ENCODE measurements at places on chromosomes 6 and 20.

DNA sequence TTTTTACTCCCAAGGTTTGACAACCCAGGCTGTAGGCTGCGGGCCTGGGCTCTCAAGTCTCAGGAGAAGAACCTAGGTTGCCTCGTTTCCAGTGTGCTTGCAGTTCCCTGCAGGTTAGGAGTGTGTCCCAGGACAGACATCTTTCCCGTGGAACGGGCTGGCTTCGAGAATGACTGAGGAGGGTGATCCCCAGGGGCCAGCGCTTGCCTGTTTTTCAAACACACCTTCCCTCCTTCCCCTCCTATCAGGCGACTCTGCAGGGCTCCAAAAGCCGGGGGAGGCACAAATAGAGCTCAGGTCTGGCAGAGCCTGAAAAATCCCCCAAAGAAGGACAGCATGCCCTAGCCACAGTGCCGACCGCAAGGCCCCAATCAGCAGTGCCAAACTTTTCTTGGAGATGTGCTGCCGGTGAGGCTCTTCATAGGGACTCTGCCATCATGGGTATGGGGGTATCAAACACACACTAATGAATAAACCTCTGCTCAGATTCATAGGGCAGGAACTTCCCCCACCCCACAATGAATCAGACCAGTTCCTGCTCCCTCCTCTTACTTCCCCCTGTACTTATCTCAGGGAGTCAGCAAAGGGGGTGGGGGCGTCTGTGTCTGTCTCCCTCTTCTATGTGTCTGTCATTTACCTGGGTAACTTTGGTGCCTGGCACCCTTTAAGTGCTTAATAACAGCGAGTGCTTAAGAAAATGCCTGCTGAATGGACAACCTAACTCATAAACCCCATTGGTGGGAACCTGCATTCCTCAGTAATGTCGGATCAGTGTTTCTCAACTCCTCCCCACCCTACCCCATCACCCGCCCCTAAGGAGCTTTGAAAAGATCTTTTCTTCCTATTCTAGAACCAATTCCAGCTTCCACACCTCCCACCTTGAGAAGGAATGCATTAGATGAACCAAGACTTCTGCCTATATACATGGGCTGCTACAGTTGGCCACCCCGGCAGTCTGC, 1.6 kb downstream of the KCNG1 start:
- DNase-seq = no peak

GRCh38 chr20:59145924-59146779, 17.5 kb upstream of the ZNF831 start:
- DNase-seq = no peak

DNA sequence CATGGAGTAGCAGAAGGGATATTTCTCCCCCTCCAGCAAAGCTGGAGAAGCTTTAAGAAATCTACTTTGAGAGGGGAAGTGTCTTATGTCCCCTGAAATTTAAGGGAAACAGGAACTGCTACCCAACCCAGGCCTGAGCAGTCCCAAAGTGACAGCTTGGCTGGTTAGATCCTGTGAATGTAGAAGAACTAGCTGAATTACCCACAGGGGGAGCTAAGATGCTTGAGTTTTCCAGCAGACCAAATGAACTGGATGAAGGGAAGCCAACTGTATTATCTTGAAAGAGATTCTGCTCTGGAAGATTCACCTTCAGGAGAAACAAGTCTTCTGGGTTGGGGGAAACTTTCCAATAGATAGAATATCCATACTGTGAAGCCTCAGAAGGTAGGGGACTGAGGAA, 303.3 kb upstream of the MMS22L start:
- DNase-seq = no peak

GRCh38 chr6:47352194-47352920, 42.7 kb upstream of the TNFRSF21 start:
- DNase-seq = no peak

- DNase-seq = no peak
Measured at GRCh38 chr6:93176070-93176469, 243.3 kb downstream of the EPHA7 start.

DNA sequence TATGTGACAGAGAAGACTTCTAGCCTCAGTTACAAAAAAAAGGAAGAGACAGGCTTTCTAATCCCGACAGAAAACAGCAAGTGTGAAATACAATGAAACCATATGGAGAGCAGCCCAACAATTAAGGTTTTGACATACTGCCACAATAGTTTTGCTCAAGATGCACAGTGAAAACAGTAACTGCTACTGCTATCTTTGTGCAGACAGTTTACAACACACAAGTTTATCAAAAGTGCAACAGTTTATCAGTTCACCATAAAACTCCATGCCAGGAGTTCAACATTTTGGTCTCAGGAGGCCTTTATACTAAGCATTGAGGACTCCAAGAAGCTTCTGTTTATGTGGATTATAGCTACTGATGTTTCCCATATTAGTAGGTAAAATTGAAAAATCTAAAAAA, 37.6 kb downstream of the GOPC start:
- no peak for DNase-seq

DNA sequence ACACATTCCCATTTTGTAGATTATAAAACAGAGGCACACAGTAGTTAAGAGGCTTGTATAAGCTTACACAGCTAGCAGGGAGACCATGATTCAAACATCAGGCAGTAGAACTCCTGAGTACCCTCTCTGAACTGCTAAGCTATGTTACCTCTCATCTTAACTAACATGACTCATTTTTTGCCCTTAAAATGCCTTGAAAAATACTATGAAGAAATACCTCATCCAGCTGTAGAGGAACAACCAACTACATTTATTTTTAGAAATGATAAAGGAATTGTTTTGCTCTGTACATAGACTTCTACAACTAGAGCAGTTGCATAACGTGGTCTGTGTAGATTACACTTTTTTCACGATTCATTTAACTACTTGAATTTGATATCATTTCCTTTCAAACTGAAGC, 102.1 kb downstream of the FLRT3 start:
- peak; percentile 35 for DNase-seq

- no peak for DNase-seq
Measured at GRCh38 chr6:26226579-26226967, 138.4 kb upstream of the BTN3A2 start.

- no peak for DNase-seq
Measured at GRCh38 chr6:53916804-53917463, 122.1 kb downstream of the LRRC1 start.

DNA sequence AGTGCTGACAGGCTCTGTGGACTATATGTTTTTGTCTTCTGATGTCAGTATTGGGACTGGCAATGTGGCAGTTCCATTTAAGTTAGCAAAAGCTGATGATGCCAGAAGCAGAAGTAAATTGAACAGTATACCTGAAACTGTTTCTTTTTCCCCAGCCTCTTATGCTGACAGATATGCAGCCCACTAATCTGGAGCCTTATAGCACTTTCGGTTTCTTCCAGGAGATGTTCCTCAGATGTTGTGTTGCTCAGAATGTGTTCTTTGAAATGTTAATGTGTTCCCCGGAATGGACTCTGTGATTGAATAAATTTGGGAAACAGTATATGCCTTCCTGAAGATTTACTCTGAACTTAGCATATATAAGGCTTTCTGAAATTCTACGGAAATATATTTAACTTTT, 80.7 kb upstream of the MRAP2 start:
- no peak for DNase-seq

GRCh38 chr6:36455486-36456027, 12.8 kb downstream of the KCTD20 start:
- DNase-seq = no peak

- peak; percentile 97 for DNase-seq
Measured at GRCh38 chr6:45377554-45378333, at the start of gene SUPT3H. TSS of gene SUPT3H (minus strand) at chr6:45377934.

DNA sequence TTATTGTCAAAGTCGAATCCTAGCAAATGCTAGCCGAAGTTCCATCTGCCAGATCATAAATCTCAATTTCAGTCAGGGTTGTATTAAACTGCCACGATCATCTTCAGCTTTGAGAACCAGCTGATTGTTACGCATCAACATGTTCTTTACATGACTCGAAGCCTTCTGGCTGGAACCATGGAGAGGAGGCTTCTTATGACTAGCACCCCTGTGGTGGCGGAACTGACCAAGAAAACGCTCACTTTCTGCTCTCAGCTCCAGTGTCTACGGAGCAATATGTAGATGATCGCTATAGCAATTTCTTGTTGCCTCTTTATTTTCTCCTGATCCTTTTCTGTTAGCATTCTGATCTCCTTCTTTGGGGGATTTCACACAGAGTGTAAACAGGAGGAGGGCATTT, 479.4 kb upstream of the SLC35B3 start:
- DNase-seq = no peak

- no peak for DNase-seq
Measured at GRCh38 chr6:38214159-38214558, 394.6 kb downstream of the ZFAND3 start.

GRCh38 chr20:47232518-47232917, 124.0 kb downstream of the ZMYND8 start:
- no peak for DNase-seq

DNA sequence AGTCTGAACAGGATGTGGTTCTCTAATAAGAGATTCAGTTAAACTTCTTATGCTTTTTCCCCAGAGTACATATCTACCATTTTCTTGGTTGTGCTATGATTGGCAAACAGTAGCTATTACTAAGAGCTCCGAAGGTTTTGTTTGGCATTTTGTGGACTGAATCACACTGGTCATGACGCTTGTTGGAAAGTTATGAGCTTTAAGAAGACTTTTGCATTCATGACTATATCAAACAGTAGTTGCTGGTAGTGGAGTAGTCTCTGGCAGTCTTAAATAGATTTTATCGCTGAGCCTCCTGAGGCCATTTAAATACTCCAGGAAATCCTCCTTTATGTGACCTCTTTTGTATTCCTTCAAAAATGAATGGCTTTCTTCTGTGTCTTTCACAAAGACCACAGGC, 40.8 kb downstream of the CCDC170 start:
- DNase-seq = no peak

GRCh38 chr20:49687595-49688567, 25.8 kb downstream of the B4GALT5 start:
- DNase-seq = no peak

GRCh38 chr6:125831659-125832058, 40.9 kb downstream of the NCOA7 start:
- DNase-seq = no peak

- DNase-seq = no peak
Measured at GRCh38 chr6:48111575-48111974, 578 bp upstream of the PTCHD4 start.

DNA sequence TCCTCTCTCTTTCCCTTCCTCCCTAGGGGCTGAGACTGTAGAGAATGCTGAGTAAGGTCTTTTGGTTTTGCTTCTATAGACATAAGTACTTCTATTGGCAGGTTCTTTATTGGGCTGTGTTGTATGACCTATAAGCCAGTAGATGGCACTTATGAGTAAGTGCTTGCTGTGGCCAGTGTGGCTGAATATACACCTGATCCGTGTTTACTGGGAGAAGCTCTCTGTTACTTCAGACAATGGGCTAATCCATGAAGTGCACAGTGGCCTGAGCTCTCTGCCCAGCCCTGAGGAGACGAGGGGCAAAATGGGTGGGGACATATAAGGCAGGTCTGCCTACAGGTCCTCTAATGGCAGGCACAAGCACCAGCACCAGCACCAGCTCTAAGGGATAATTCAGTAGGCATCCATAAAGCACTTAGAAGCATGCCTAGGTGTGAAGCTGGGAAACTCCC, 610.3 kb downstream of the RNF144B start:
- no peak for DNase-seq

DNA sequence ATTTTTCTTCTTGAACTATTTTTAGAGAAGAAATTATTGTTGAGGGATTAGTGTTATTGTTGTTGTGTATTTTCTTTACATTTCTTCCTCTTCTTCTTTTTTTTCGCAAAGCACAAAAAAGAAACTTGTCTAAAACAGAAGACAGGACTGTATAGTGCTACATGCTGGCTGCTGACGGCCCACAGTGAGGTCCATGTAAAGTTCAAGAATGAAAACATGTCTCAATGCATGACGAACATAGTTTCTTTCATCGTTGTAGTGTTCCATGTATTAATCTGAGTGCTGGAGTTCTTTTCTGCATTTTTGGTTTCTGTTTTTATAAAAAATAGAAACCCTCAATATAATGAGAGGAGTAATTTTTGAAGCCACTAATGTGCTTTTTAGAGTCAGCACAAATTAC, 462.9 kb upstream of the MARCKS start:
- DNase-seq = no peak

DNA sequence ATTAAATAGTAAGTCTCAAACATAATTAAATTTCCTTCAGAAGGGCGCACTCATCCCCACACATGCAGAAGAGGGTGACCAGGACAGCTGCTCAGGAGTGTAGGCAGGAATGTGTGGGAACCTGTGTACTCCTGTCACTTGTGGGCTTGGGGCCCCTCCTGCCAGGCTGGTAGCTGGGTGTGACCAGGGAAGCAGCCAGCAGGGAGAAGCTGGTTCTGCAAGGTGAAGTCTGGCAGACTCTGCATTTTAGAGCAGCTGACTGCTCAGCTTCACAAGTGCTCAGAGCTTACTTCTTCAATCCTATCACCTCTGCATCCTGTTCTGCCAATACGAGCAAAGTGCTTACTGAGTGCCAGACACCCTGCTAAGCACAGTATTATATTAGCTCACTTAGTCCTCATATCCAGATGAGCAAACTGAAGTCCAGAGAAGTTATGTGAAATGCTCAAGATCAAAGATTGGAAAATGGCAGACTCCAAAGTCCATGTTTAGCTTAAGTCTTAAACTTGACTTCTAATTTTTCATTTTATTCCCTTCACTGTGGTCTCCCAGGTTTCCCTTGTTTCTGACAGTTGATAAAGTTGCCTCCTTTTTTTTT, 27.9 kb downstream of the ELMO2 start:
- DNase-seq = no peak

- peak; percentile 53 for DNase-seq
Measured at GRCh38 chr6:151391471-151392413, at the start of gene ZBTB2. TSS of gene ZBTB2 (minus strand) at chr6:151391559. CDS start at chr6:151373637, 17,922 bp downstream.

DNA sequence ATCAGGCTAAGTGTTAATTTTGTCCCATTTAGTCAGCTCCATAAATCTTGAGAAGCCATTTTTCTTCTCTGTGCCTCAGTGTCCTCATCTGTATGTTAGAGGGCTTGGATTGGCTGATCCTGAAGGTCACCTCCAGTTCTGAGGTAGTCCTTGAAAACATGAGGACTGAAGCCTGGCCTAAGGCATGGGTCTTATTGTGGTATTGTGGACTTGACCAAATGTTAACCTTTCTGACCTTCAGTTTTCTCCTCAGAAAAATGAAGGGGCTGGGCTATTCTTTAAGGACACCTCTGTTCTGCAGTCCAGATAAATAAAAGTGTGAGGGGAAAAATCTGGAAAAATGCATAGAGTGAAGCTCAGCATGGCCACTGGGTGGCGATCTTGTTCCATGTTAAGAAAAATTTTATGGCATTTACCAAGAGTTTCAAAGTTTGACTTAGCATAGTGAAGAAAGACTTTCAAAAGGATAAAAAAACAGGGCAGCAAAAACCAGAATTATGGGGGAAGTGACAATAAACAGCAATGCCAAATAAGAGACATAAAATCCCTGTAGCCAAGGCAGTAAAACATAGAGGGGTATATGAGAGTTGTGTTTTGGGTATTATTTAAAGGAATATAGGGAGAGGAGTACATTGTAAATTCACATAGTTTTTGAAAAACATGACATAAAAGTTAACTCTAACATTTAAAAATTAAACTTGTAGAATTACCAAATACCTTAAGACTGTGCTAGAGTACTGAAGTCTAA, 13.2 kb upstream of the TFB1M start:
- peak; percentile 53 for DNase-seq
